ENCODE measurements at places on chromosomes 16 and 17. TPM values are rescaled to one million over a fixed set of nuclear protein-coding genes. Genes with fewer than 3 reads are reported as not detected.

PRSS27 gene
- total RNA-seq = 1.8 TPM

- no peak for DNase-seq
Observed at GRCh38 chr16:31569360-31569717, 41.6 kb downstream of the AHSP start.

- no peak for DNase-seq
Observed at GRCh38 chr16:55297910-55298479, 26.0 kb upstream of the IRX6 start.

DNA sequence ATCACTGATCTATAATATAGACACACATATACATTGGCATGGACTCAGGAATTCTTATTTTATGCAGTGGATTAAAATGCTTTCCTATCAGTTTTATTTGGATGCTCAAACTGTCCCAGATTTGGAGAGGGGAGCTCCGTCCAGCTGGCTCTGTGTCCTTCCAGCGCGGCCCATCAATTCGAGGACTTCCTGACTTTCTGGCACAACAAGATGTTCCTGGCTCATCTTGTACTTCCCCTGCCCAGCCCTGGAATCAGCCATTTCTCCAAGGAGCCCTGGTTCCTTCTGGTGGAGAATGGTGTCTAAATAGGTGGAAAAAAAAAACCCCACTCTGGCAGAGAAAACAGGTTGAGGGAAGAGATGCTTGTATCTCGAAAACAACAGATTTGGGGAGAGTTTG lies 94.5 kb downstream of the CRISPLD2 start:
- DNase-seq = no peak

Data from activated T-helper 1 cell treated with anti-CD3 and anti-CD28 coated beads, Interleukin-12 subunit alpha, Interleukin-12 subunit beta, Interleukin-2, Interleukin-4 antibody, amounts not matched to agents 30 ng/mL and 10 ng/mL and 1 ng/mL, durations not matched to agents 14 hours and 24 hours and 36 hours (primary cell).